ENCODE measurements at places on chromosomes 7 and 10. TPM values are rescaled to one million over a fixed set of nuclear protein-coding genes. Genes with fewer than 3 reads are reported as not detected.
A peak's percentile ranks its signal among the peaks of the same experiment; 100 is the strongest.

Gene PNLIP
- not detected for total RNA-seq

Gene GPNMB
- total RNA-seq = not detected

Gene SSBP1
- total RNA-seq = 91.3 TPM

Gene NEUROG3
- not detected for total RNA-seq

Gene CARD11
- 126 TPM for total RNA-seq

Gene TRPV5
- total RNA-seq = not detected

- H3K4me3 ChIP-seq = no peak overlapping the region
- H3K4me1 ChIP-seq = no peaks in the 10 kb centered on the region
- no peaks in the 10 kb centered on the region for H3K27me3 ChIP-seq
- DNase-seq = no peak
Observed at GRCh38 chr10:105698592-105698991, 1057.5 kb downstream of the SORCS3 start.

DNA sequence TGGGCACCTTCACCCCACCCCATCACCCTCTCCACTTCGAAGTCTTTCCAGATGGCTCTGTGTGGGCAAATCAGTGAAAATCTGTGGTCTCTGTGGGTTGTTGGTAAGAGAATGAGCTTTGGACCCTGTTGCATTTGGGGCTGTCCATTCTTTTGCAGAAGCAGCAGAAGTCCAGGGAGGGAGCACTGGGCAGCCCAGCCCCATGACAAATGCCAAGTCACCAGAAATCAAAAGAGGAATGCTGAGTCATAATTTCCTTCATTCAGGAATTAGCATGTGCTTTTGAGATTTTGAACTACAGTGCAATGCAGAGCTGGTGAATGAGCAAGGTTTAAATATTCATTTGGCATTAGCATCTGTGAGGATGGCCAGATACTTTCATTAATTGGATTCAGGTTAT is 556.2 kb downstream of the LRMDA start:
- H3K4me3 ChIP-seq = no peak overlapping the region
- peaks cover 14% of the 10 kb centered on the region for H3K27me3 ChIP-seq
- no peaks in the 10 kb centered on the region for H3K4me1 ChIP-seq
- no peak for DNase-seq
- H3K36me3 ChIP-seq = no peaks in the 10 kb centered on the region

DNA sequence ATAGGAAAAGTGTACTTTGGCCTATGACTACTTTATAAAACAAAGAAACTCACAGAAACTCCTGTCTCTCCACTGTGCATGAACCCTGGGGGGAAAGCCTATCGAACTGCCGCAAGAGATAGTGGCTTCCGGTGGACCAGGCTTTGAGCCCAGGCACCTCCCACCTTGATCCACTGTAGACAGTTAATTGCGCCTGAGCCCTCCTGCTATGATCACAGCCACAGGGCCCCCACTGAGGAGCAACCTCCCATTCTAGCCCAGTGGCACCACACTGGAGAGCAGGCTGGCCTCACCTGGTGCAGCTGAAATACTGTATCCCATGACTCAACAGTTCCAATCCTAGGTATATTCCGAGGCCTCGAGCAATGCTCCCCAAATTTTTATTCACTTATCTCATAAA is 98.8 kb downstream of the COBL start:
- no peak for DNase-seq
- H3K27ac ChIP-seq = no peak overlapping the region
- H3K4me1 ChIP-seq = no peaks in the 10 kb centered on the region
- no peak overlapping the region for H3K4me3 ChIP-seq
- no peaks in the 10 kb centered on the region for H3K36me3 ChIP-seq
- peaks cover 5% of the 10 kb centered on the region for H3K27me3 ChIP-seq

DNA sequence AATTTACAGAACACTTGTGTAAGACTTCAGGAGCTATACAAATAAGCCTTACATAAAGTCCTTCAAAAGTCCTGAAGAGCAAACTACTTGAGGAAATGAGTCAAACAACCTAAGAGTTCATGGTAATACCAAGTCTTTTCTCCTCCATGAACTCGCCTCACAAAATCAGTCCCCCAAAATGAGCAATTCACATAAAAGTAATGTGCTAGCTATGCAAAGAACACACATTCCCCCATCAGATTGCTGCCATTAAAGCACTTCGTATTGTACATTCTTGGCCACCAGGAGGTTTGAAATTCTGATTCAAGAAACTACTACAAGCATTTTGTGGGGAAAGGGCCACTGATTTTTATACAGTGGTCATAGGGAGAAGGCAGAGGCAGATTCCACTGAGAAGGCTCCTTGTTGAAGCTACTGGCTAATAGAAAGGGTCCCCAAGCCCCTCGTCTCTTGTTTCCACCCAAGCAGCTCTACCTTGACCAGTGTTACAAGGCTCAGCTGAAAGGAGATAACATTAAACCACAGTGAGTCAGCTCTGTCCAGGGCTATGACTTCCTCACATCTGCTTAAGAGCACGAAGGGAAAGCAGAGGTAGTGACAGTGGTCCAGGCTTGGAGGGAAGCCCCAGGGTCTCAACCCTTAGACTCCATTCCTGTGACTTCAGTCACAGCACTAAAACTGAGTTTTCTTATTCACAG is 115.2 kb upstream of the CDK1 start:
- no peaks in the 10 kb centered on the region for H3K27me3 ChIP-seq
- no peak overlapping the region for H3K4me3 ChIP-seq
- H3K4me1 ChIP-seq = peaks cover 24% of the 10 kb centered on the region

GRCh38 chr7:157016024-157016351 is 5.5 kb upstream of the MNX1 start:
- DNase-seq = no peak
- H3K4me1 ChIP-seq = peaks cover 22% of the 10 kb centered on the region
- H3K36me3 ChIP-seq = peaks cover 4% of the 10 kb centered on the region
- no peak overlapping the region for H3K27ac ChIP-seq

- no peaks in the 10 kb centered on the region for H3K27me3 ChIP-seq
- peaks cover 3% of the 10 kb centered on the region for H3K4me1 ChIP-seq
- DNase-seq = peak; percentile 48
- H3K27ac ChIP-seq = no peak overlapping the region
- no peak overlapping the region for H3K4me3 ChIP-seq
Observed at GRCh38 chr7:2477447-2478398, 1.5 kb upstream of the GRIFIN start.

- no peaks in the 10 kb centered on the region for H3K27me3 ChIP-seq
- peak overlapping the region; percentile 69 for H3K27ac ChIP-seq
- peak overlapping the region; percentile 78 for H3K4me3 ChIP-seq
- peaks cover 8% of the 10 kb centered on the region for H3K4me1 ChIP-seq
- H3K36me3 ChIP-seq = peaks cover 5% of the 10 kb centered on the region
Observed at GRCh38 chr7:6422926-6423632, 24.7 kb downstream of the DAGLB start.

GRCh38 chr7:43649755-43650274 is 66.9 kb downstream of the STK17A start:
- peak; percentile 39 for DNase-seq
- peaks cover 74% of the 10 kb centered on the region for H3K4me1 ChIP-seq
- H3K36me3 ChIP-seq = peaks cover 7% of the 10 kb centered on the region
- peak overlapping the region; percentile 94 for H3K4me3 ChIP-seq
- no peaks in the 10 kb centered on the region for H3K27me3 ChIP-seq

DNA sequence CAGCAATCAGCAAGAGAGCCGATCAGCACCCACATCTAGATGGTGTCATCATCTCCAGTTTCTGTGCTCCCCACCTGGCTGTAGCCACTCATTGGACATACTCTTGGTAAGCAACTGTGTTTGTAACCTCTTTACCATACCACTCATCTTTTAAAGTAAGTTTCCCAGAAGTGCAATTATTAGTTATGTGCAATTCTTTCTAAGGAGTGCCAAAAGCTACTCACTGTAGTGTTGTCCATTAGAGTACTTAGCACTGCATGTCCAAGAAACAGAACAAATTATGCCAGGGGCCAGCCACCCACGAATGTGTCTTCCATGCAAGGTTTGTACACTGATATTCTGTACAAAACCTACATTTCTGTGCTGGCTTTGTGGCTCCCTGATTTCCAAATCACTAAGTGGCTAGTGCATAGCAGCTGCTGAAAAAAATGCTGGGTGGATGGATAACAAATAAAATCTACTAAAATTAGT is 131.9 kb downstream of the SRPK2 start:
- peaks cover 38% of the 10 kb centered on the region for H3K4me1 ChIP-seq
- no peak overlapping the region for H3K4me3 ChIP-seq
- no peaks in the 10 kb centered on the region for H3K27me3 ChIP-seq
- no peak for DNase-seq
- no peak overlapping the region for H3K27ac ChIP-seq

- no peaks in the 10 kb centered on the region for H3K27me3 ChIP-seq
- H3K4me3 ChIP-seq = no peak overlapping the region
- H3K27ac ChIP-seq = no peak overlapping the region
- H3K36me3 ChIP-seq = no peaks in the 10 kb centered on the region
- DNase-seq = no peak
Observed at GRCh38 chr7:11604505-11604904, 227.5 kb downstream of the THSD7A start.

All from T-helper 17 cell (primary cell).